Inflammatory macrophage treated with lipopolysaccharide for 4 hours (primary cell): ENCODE measurements at places on chromosomes 4 and X.
A peak's percentile ranks its signal among the peaks of the same experiment; 100 is the strongest.

- DNase-seq, result no peak
Observed at GRCh38 chr4:70190579-70190978, 4.9 kb upstream of the ODAM start.

- DNase-seq, result no peak
Observed at GRCh38 chr4:152244659-152245058, 291.2 kb downstream of the FBXW7 start.

GRCh38 chr4:170202721-170203120 is 113.0 kb upstream of the AADAT start:
- peak; percentile 25 for DNase-seq

DNA sequence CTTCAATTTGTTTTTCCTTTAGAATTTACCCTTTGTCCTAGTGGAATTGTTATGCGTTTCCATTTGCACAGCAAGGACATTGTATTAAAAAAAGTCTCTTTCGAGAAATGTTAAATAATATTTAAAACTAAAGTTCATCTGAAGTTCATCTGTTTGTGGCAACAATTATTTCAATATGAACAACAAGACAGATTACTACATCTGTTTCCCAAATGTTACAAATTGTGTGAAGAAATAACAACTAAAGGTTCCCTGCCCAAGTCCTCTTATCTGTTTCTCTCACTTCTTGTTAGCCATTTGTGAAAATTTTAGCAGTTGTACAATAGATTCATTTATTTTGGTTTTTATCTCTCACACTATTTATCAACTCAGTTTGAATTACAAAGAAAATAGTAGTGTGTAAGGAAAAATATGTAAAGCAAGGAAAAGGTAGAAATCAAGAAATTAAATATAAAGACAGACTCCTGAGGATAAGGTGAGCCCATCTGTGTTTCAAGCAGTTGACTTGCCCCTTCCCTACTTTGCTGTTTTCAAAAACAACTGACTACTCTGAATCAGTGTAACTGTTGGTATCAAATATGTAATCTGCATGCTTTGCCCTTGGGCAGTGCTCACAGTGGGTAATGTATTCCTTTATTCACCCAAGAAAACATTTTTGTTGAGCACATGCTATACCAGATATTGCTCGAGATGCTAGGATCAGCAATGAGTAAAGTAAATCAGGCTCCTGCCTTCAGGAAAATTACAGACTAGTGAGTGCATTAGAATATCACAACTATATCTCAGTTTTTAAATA is 118.9 kb upstream of the PCDH7 start:
- no peak for DNase-seq

- no peak for DNase-seq
Observed at GRCh38 chr4:76012388-76012801, 5.1 kb upstream of the CXCL9 start.

DNA sequence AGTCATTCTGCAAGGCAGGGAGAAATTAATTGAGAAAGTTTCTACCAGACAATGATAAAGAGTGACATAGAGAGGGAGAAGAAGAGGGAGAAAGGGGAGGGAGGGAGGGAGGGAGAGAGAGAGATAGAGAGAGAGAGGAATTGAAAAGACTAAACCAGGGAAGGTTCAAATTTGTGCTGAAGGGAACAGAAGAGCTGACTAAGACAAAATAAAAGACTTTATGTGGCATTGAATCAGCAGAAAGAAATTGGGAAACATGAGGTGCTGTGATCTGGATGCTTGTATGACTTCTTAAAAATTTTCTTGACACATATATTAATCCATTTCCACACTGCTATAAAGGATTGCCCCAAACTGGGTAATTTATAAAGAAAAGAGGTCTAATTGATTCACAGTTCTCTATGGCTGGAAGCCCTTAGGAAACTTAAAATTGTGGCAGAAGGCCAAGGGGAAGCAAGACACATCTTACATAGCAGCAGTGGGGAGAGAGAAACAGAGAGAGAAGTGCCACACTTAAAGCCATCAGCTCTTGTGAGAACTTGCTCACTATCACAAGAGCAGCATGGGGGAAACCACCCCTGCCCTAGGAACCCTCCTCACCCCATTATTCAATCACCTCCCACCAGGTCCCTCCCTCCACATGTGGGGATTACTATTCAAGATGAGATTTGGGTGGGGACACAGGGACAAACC is 13.5 kb upstream of the CXCL6 start:
- peak; percentile 68 for DNase-seq

DNA sequence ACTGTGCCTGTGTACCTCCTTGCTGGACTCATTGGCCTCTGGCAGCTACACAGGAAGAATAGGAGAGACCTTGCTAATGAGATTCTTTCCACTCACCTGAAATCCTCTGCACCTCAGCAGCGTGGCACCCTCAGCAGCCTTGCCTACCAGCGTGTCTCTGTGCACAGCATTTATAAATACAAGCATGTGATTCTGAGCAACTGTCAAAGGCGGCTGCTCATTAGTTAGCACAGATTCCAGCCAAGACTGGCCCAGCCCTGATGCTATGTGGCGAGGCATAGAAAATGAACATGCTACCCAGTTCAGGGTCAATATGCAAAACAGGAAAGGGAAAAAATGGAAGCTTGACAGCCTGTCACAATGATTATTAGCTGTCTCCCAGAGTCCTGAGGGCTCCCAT is 298.0 kb downstream of the C4orf33 start:
- DNase-seq, result no peak

DNA sequence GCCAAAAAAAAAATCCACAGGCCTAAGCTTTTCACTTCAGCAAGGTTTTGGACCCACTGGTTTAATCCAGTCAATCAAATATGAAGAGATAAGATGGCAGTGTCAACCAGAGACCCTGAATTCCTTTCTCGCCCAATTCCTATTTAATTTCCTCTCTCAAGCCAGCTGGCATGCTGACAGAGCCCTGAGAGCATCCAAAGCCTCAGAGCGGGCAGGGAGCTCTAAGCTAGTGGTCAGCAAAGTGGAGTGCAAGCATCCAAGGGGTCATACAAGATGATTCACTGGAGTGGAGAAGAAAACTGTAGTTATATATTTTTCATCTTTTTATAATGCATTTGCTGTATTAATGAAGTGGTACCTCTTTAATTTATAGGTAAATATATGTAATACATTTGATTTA is 37.8 kb upstream of the PRPS2 start:
- DNase-seq, result no peak

DNA sequence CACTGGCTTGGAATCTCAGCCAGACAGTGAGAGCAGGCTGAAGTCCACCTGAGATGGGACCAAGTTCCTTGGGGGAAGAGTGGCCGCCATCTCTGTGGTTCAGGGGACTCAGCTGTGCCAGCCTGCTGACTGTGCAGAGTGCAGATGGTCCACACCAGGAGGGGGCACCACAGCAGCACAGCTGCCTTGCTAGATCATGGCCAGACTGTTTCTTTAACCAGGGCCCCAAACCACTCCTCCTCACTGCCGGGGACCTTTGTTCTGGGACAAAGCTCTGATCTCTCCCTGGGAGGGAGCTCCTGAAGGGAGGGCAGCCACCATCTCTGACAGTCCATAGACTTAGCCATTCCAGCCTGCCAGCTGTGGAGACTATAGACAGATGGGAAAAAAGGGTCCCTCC is 2189.6 kb downstream of the PCDH7 start:
- DNase-seq, result no peak

- DNase-seq, result peak; percentile 47
Observed at GRCh38 chrX:150575419-150575814, 7.0 kb downstream of the MTM1 start.

- DNase-seq, result no peak
Observed at GRCh38 chr4:124913237-124913636, 200.7 kb upstream of the ANKRD50 start.

DNA sequence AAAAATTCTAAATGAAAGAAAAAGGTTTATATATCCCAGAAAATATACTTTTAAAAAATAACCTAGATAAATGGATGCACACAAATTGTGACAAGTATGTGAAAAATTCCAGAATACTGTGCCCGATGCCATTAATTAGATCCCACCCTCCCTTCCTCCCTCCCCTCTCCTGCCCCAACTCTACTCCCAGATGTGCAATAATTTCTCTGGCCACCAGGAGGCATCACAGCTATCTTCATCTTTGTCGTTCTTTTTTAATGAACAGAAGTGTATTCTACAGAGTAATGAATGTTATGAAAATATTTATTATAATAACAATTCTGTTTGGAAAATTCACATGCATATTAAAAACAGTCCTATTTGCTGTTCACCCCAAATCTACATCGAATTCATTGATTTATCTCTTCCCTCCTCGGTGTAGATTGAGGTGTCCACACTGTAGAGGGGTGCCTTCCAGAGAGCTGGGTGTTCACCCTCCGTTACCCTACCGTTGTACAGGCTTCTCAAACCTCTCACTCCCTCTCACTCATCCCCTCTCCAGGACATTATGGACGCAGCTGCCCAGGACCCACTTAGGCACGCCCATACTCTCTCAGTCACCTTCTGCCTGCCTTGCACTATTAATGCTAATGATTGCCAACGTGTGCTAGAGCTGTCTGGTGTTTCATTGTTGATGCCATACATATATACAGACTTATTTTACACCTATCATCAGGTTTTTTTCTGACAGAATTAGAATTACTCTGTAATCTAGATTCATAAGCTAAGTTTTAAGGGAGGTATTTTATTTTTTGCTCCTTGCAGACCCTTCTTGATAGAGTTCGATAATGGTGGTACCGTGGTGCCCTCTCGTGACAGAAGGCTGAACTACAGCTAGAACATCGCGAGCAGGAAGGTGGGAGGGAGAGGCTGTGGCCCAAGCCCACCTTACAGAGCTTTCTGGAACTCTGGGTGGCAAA is 14.1 kb downstream of the RAB40AL start:
- peak; percentile 33 for DNase-seq

- peak; percentile 36 for DNase-seq
Observed at GRCh38 chr4:159103384-159103990, 608 bp downstream of the RAPGEF2 start.

DNA sequence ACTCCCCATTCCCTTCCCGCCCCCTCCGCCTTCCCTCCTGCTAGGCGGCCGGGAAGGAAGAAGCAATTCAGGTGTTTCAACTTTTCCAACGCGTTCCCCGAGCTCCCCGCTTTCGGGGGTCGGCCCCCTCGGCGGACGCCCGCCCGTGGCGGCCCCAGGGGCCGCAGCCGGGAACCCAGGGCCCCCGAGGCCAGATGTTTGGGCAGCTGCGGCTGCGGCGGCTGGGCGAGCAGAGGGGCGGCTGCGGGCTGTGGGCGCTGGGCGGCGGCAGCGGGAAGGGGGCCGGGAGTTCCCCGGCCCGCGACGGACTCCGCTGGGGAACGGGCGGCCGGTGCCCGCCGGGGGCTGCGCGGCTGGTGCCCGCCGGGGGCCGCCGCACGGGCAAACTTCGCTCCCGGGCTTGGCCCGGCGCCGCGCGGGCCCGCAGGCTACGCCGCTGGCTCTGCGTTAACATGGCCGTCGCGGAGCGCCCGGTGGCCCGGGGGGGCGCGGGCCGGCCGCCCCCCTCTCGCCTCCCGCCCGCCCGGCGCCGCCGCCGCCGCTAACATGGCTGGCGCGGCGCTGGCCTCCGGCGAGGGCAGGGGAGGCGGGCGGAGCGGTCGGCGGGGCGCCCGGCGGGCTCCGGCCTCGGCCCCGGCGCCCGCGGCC is 510 bp downstream of the HMGB3 start:
- DNase-seq, result no peak

GRCh38 chrX:16712548-16713155 is at the start of gene CTPS2:
TSS of gene CTPS2 (minus strand) at chrX:16712669. CDS start at chrX:16702902, 9,767 bp downstream.
- DNase-seq, result peak; percentile 47

- DNase-seq, result no peak
Observed at GRCh38 chrX:37993837-37994619, 12.3 kb upstream of the SYTL5 start.

- DNase-seq, result no peak
Observed at GRCh38 chr4:166003811-166004210, 130.8 kb downstream of the TLL1 start.

DNA sequence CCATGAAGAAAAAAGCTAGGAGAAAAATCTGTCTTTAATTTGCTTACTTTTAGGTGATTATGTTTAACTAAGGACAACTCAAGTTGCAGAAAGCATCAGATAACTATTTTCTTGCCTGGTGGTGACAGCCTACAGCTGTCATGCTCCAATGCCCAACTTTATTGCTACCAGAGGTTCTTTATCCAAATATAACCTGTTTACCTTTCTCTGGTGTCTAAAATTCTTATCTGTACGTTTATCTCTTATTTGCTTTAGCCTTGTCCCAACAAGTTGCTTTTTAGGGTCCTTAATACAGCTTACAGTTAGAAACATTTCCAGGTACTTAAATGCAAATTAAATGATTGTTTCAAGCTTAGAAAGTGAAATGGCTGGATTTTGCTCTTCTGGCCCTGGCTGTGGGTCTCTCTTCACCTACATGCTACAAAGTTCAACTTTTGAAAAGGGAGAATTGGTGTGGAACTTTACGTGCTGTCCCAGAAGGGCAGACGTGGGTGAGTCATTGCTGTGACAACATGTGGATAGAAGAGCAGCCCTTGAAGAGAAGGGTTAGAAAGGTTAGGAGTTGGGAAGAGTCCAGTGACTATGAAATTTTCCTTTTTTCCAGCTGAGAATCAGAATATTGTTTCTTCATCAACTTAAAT is 60.7 kb downstream of the HPGD start:
- no peak for DNase-seq

GRCh38 chrX:20091499-20091898 is 25.2 kb downstream of the MAP7D2 start:
- DNase-seq, result no peak

GRCh38 chr4:113759696-113760093 is 1.8 kb downstream of the CAMK2D start:
- no peak for DNase-seq
